ENCODE measurements at places on chromosomes 4 and X.

DNA sequence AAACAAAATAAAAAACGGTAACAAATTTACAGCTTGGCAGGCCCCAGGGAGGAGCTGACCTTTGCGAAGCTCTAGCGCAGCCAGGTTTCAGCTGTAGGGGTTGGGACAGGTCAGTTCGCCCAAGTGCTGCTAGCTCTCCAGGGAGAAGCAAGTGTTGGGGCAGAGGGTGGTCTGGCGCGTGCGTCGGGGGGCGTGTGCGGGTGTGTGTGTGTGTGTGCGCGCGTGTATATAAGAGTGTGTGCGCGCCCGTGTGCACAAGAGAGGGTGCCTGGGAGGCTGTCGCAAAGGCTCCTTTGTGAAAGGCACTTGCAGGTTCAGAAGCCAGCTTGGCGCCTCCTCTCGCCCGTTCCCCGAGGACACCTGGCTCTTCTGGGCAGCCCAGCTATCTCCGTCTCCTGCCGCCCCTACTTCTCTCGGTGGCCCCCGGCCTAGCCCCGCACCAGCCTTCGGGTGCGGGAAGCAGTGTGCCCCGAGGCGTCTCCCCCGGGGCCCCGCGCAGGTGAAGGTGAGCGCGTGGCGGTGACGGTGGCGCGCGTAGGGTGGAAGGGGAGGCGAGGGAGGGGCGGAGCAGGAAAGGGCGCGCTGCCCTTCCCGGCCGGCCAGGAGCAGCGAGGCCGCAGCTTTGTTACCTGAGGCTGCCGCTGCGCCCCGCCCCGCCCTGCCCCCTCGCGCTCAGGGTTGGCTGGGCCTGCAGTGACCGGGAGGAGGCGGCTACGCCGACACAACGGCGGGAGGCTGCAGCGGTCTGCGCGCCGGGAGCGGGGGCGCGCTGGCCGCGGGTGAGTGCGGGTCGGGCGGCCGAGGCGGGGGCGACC, at the start of gene FHDC1:
FHDC1 (plus strand) TSS at position 693 of the 815 bp plus-strand sequence. CDS start 6,735 bp downstream, outside the sequence.
- peak; percentile 72 for DNase-seq

DNA sequence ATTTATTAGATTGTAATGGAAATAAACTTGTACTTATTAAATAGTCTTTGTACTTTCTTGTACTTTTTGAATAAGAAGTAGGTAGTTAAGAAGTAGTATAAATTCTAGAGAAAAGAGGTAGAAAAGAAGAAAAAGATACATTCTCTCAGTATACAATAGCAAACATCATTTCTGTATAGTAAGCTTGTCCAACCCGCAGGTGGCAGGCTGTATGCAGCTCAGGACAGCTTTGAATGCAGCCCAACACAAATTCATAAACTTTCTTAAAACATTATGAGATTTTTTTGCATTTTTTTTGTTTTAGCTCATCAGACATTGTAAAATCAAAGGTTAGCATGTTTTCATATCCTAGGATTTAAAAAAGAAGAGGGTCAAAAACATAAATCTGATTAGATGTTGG, 441.6 kb downstream of the DTHD1 start:
- no peak for DNase-seq

DNA sequence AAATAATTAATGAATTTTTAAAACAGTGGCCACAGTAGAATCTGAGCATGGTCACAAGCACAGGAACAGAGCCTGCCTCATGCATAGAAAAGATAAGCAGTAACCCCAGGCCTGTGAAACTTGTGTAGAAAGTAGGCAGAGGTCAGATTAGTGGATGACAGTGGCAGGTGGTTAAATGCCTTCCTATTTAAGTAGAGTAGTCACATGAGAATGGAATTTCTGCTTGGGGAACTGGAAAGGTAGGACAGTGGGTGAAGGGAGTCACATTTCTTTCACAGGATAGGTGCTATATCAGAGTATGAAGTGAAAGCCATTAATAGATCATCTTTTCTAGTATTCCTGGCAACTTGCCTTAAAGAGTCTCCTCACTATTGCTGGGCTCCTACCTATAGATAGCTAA, 34.9 kb upstream of the ASB12 start:
- DNase-seq, result no peak

DNA sequence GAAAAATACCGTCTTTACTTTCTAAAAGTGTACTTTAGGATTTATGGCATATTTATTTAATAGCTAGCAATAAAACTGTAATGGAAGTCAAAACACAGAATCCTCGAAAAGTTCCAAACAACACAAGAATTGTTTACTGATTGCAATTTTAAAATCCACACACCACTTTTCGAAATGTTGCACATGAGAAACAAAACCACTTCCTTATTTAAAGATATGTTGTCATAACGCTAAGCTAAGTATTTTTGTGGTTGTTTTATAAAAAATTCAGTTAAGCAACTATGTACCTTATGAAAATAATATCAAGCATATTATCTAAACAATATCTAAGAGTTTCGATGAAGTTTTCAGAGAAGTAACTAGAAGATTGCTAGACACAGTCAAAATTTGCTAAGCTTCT, 344 bp downstream of the TMPRSS11D start:
- DNase-seq, result no peak

DNA sequence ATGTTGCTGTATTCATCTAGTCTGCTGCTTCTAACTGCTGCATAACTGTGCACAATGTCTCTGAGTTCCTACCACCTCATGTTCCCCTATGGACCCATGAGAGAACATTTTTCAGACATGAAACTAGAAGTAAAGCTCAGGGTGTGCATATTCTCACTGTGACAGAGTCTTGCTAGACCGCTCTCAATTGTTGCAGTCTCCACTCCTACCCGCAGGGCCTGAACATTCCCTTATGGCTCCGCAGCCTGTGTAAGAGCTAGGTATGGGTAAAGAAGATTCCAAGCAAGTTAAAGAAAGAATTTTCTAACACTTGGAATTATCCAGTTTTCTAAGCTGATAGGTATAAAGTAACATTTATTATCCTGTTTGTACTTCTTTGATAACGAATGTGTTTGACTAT, 5.4 kb downstream of the OCIAD2 start:
- no peak for DNase-seq

- no peak for DNase-seq
These were observed 837 bp downstream of the DCHS2 start for GRCh38 chr4:154490583-154491340.

DNA sequence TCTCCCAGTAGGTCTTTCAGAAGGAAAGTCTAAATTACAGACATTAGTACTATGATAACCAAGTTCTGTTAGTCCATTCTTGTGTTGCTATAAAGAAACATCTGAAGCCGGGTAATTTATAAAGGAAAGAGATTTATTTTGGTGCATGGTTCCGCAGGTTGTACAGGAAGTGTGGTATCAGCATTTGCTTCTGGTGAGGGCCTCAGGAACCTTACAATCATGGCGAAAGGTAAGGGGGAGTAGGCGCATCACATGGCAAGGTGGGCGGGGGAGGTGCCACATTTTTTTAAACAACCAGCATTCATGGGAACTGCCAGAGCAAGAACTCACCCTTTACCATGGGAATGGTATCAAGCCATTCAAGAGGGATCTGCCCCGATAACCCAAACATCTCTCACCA, 26.2 kb upstream of the USP46 start:
- DNase-seq, result no peak

DNA sequence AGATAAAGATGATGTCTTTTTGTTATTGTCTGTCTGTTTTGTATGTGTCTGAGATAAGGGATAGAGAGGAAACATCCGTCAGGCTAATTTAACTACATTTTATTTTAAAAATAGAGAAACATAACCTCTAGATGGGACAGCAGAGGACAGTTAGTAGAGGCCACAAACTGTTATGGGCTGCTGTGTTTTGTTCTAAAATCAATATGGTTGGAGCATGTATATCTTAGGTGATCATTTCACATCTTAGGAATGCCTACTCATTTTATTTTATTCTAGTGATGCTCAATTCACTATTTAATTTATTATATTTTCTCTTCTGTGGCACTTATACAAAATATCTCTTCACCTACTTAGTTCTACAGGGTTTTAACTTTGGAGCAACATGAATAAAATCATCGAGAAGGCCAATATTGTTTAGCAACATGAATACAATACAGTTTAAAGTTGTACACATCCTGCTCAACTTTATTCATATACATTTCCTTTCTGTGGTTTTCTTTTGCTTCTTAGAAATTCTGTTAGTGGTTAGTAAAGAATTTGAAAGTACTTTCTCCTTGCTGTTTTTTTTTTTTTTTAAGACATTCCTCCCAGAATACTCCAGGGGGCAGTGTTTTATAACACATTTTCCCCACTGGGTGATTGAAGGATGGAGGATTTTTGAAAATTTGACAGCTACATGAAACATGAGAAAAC, 392.9 kb downstream of the UNC5C start:
- peak; percentile 42 for DNase-seq

- DNase-seq, result no peak
These were observed 15.5 kb downstream of the P2RY8 start for GRCh38 chrX:1521459-1521956.

Data from NCI-H510A treated with DMSO at 0.1 percent for 48 hours (cell line).